Heart right ventricle (tissue), 16 donors: ENCODE measurements at places on chromosomes 5 and 9. TPM values are rescaled to one million over a fixed set of nuclear protein-coding genes. Genes with fewer than 3 reads are reported as not detected.

The F12 gene
- total RNA-seq: not detected

DNA sequence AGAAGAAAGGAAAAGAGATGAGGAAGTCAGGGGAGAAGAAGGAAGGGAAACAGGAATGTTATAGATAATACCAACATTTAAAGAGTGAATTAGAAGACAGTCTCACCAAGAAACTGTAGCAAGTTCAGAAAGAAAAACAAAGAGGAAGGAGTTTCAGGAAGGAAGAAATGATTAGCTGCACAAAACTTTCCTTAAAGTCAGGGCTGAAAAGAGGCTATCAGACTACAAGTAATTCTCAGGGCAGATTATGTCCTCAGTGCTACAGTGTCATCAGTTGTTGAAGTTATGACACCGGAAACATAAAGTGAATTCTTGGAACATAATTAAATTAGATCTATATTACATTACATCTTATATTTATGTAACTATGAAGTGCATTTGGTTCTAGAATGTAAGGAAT, 226.9 kb downstream of the ARRDC3 start:
- DNase-seq: no peak
- H3K27ac ChIP-seq: no peak overlapping the region
- H3K4me3 ChIP-seq: no peak overlapping the region
- no peaks in the 10 kb centered on the region for H3K4me1 ChIP-seq
- H3K27me3 ChIP-seq: no peaks in the 10 kb centered on the region

The ZNF618 gene
- 1.1 TPM for total RNA-seq

The SLCO6A1 gene
- total RNA-seq: not detected

DNA sequence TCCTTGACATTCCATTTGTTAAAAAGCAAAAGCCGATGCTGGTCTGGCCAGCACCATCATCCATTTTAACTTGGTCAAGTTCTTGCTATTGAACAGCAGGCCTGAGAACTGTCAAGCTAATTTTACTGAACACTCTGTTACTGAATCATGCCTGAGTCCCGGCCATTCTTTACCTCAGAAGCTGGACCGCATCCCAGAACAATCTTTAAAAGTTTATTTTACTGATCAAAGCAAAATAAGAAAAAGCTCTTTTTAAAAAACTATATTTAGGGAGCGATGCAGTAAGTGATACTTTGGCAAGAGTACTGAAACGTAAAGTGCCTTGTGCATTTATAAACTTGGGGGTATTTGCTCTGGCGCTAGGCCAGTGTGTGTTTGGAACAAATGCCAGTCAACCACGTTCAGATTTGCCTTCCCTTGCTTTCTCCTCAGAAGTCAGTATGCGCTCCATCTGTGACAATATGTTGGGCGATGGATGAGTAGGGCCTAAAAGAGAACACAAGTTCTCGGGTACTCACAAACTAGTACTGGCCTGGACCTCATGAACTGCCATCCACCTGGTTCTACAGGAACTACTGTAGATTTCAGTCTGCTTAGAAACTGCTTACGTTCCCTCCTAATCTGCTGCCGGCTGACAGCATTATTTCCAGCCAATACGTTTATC, 161.9 kb downstream of the MAPKAP1 start:
- peak overlapping the region; percentile 69 for H3K27ac ChIP-seq
- peaks cover 8% of the 10 kb centered on the region for H3K36me3 ChIP-seq
- no peak for DNase-seq
- H3K4me1 ChIP-seq: peaks cover 40% of the 10 kb centered on the region
- no peak overlapping the region for H3K4me3 ChIP-seq

DNA sequence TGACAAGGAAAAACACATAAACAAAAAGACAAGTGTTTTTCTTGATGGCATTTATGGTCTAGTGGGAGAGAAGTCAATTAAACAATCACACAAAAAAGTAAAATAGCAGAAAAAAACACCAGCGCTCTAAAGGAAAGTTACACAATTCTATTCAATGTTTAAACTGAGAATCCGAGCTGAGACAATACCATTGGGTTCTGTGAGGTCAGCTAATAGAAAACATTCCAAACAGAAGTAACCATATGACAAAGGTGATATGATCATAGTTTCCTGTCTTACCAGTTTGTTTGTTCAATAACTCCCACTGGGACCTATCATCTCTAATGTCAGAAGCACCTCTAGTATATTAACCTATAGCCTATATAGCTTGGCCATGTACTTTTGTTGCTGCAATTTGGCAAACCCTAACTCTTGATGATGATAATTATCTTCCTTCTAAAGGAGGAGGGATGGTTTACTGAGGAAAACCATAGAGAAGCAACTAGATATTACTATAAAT, 1030.0 kb downstream of the CDH12 start:
- H3K4me1 ChIP-seq: no peaks in the 10 kb centered on the region
- DNase-seq: no peak
- no peaks in the 10 kb centered on the region for H3K36me3 ChIP-seq
- no peaks in the 10 kb centered on the region for H3K27me3 ChIP-seq

DNA sequence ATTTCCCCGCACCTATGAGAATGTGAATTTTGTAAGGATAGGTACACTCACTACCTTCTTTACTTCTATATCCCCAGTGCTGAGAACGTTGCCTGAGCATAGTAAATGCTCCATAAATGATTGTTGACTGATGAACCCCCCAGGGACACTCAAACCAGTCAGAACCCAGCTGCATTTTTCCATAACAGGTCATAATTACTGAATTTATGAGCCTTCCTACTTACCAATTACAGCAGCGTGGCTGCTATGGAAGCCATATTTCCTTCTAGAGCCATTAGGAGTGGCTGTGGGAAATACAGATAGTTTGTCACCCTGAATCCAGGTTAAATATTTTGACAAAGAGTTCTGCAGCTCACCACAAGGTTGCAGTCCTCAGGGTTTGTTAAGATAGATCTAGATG, 135.0 kb downstream of the TAF11L14 start:
- DNase-seq: no peak
- no peak overlapping the region for H3K27ac ChIP-seq
- H3K4me3 ChIP-seq: no peak overlapping the region
- H3K4me1 ChIP-seq: no peaks in the 10 kb centered on the region
- H3K27me3 ChIP-seq: no peaks in the 10 kb centered on the region
- H3K36me3 ChIP-seq: no peaks in the 10 kb centered on the region

The HMMR gene
- total RNA-seq: 1.5 TPM

DNA sequence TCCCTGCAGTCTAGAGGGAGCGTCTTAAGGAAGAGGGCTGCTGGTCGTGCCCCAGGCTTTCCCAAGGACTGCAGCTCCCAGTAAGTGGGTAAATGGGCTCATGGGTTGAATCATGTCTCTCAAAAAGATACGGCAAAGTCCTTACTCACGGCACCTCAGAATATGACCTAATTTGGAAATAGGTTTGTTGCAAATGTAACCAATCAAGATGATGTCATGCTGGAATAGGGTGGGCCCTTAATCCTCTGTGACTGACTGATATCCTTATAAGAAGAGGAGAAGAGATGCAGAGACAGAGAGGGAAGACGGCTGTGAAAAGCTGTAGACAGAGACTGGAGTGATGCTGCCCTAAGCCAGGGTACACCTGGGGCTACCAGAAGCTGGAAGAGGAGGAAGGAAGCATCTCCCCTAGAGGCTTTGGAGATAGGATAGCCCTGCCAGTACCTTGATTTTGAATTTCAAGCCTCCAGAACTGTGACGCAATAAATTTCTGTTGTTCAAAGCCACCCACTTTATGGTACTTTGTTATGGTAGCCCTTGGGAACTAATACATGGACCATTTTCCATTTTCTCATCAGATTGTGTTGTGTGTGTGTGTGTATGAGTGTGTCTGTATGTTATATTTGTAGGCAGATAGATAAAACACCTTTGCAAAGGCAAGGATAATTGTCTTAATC, 15.0 kb downstream of the GALNT10 start:
- no peak for DNase-seq
- H3K4me3 ChIP-seq: no peak overlapping the region
- no peaks in the 10 kb centered on the region for H3K27me3 ChIP-seq
- no peaks in the 10 kb centered on the region for H3K36me3 ChIP-seq
- peaks cover 6% of the 10 kb centered on the region for H3K4me1 ChIP-seq
- no peak overlapping the region for H3K27ac ChIP-seq

The PCDHGB4 gene
- 7.9 TPM for total RNA-seq

- DNase-seq: no peak
- no peaks in the 10 kb centered on the region for H3K27me3 ChIP-seq
- H3K27ac ChIP-seq: no peak overlapping the region
- H3K4me3 ChIP-seq: no peak overlapping the region
- H3K4me1 ChIP-seq: no peaks in the 10 kb centered on the region
- H3K36me3 ChIP-seq: no peaks in the 10 kb centered on the region
These were observed 44.7 kb downstream of the GOLM1 start for GRCh38 chr9:86054695-86055094.

- H3K27ac ChIP-seq: peak overlapping the region; percentile 79
- peak; percentile 49 for DNase-seq
- peak overlapping the region; percentile 69 for H3K4me3 ChIP-seq
- no peaks in the 10 kb centered on the region for H3K27me3 ChIP-seq
- H3K36me3 ChIP-seq: no peaks in the 10 kb centered on the region
These were observed 678 bp downstream of the SLC2A6 start for GRCh38 chr9:133477992-133478850.

GRCh38 chr9:10232352-10232930, 380.4 kb downstream of the PTPRD start:
- no peaks in the 10 kb centered on the region for H3K36me3 ChIP-seq
- no peaks in the 10 kb centered on the region for H3K27me3 ChIP-seq
- H3K27ac ChIP-seq: no peak overlapping the region
- DNase-seq: no peak
- H3K4me1 ChIP-seq: no peaks in the 10 kb centered on the region

The INSYN2B gene
- total RNA-seq: not detected

- H3K27me3 ChIP-seq: no peaks in the 10 kb centered on the region
- H3K4me3 ChIP-seq: peak overlapping the region; percentile 78
- H3K27ac ChIP-seq: no peak overlapping the region
- peak; percentile 44 for DNase-seq
- no peaks in the 10 kb centered on the region for H3K36me3 ChIP-seq
These were observed 99.9 kb downstream of the GTF3C4 start for GRCh38 chr9:132769906-132770769.

DNA sequence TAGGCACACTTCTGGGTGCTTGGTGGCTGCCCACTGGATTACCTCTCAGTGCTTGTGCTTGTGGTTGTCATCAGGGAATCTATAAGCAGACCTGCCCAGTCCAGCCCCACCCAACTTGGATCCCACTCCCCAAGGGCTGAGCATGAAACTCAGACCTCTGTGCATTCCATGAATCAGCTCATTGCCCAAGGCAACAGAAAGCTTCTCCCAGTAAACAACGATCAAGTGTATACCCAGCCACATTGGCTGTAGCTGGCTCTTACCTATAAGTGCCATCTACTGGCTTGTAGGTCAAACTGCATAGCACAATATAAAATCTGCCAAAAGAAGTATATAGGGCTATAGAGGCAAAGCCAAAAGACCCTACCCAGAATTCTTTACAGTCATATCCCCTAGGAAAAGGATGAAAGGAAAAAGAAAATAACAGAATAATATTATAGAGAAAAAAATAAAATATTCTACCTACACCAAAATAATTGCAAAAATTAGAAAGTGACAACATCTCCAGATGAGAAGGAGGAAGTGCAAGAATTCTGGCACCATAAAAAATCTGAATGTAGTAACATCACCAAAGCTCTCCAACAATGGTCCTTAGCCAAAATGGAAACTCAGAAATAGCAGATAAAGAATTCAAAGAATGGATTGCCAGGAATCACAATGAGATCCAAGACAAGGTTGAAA, 321.0 kb upstream of the TRPC7 start:
- DNase-seq: no peak
- H3K4me3 ChIP-seq: no peak overlapping the region
- no peaks in the 10 kb centered on the region for H3K4me1 ChIP-seq
- H3K27ac ChIP-seq: no peak overlapping the region
- H3K27me3 ChIP-seq: peaks cover 20% of the 10 kb centered on the region
- no peaks in the 10 kb centered on the region for H3K36me3 ChIP-seq

- no peaks in the 10 kb centered on the region for H3K27me3 ChIP-seq
- peaks cover 24% of the 10 kb centered on the region for H3K36me3 ChIP-seq
- H3K27ac ChIP-seq: no peak overlapping the region
- no peak for DNase-seq
- H3K4me3 ChIP-seq: no peak overlapping the region
These were observed 36.2 kb downstream of the MOCS2 start for GRCh38 chr5:53073348-53073747.

DNA sequence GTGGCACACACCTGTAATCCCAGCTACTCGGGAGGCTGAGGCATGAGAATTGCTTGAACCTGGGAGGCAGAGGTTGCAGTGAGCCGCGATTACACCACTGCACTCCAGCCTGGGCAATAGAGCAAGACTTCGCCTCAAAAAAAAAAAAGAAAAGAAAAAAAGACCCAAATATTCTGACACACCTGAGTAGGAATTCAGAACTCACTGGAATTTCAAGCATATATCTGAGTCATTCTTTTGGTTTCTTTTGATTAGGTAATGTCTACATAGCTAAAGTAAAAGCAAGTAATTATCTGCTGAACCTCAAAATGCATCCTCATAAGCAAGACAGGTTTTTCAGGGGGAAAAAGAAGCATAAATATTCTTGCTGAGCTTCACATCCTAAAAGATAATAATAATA, 35.9 kb downstream of the ANKRD31 start:
- H3K36me3 ChIP-seq: no peaks in the 10 kb centered on the region
- H3K27ac ChIP-seq: no peak overlapping the region

GRCh38 chr9:137444106-137444790, 3.1 kb upstream of the ENTPD8 start:
- DNase-seq: peak; percentile 2
- no peaks in the 10 kb centered on the region for H3K36me3 ChIP-seq
- H3K27me3 ChIP-seq: peaks cover 16% of the 10 kb centered on the region
- peaks cover 13% of the 10 kb centered on the region for H3K4me1 ChIP-seq

The GFI1B gene
- total RNA-seq: 0.12 TPM

DNA sequence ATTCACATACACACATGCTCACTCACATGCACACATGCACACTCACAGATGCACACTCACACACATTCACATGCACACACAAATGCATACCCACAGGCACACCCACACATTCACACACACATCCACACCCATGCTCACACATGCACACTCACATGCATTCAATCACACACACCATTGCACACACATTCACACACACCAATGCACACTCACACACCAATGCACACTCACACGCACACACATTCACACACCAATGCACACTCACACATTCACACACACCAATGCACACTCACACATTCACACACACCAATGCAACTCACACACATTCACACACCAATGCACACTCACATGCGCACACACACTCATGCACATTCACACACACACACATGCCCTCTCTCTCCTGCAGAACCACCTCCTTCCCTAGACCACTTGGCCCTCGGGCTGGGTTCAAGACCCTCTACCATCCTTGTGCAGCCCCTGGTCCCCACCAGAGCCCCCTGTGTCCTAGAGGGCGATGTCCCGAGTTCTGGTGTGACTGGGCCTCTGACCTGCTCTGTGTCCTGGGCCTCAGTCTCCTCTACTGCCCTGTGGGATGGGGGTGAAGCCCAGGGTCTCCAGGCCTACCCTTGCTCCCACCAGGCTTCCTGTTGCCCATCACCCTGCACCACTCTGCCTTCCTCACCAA, 139.0 kb downstream of the OLFM1 start:
- H3K36me3 ChIP-seq: no peaks in the 10 kb centered on the region
- no peak for DNase-seq
- no peaks in the 10 kb centered on the region for H3K4me1 ChIP-seq
- H3K27ac ChIP-seq: no peak overlapping the region
- peaks cover 66% of the 10 kb centered on the region for H3K27me3 ChIP-seq

The PCDHGB6 gene
- total RNA-seq: 5.4 TPM
